ENCODE measurements at places on chromosomes 7 and 10.

DNA sequence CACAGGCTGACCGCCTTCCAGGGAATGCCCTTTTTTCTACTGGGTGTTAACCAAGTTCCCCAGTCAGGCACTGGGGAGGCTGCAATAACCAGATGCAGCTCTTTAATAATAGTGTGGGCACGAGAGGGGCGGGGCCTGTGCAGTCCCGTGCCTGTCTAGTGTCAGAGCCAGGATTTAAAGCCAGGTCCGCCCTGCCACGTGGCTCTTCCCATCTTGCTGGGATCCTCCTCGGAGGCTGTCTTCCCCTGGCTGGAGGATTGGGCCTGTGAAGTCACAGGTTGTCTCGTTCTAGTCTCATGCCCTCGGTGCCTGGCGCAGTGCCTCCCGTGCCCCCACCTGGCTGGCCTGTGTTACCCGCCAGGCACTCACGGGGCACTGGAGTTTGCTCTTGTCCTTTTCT is 25.2 kb downstream of the TMEM120A start:
- DNase-seq: no peak

DNA sequence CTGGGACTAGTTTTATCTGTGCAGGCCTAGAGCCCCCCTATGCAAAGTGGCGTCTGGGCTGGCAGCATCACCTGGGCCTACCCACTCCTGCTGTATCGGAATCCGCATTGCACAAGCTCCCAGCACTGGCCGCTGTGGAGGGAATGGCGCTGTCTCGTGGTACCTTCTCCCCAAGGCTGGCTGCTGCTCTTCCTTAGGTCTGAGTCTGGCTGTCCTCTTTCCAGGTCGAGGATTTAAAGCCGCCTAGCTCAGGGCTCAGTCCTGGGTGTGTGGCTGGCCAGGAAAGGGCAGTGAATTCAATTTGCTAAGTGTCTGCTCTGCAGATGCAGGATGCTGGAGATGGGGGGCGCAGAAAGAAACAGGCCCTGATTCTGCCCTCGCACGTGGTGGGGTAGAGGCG is 44.7 kb downstream of the MGMT start:
- no peak for DNase-seq

DNA sequence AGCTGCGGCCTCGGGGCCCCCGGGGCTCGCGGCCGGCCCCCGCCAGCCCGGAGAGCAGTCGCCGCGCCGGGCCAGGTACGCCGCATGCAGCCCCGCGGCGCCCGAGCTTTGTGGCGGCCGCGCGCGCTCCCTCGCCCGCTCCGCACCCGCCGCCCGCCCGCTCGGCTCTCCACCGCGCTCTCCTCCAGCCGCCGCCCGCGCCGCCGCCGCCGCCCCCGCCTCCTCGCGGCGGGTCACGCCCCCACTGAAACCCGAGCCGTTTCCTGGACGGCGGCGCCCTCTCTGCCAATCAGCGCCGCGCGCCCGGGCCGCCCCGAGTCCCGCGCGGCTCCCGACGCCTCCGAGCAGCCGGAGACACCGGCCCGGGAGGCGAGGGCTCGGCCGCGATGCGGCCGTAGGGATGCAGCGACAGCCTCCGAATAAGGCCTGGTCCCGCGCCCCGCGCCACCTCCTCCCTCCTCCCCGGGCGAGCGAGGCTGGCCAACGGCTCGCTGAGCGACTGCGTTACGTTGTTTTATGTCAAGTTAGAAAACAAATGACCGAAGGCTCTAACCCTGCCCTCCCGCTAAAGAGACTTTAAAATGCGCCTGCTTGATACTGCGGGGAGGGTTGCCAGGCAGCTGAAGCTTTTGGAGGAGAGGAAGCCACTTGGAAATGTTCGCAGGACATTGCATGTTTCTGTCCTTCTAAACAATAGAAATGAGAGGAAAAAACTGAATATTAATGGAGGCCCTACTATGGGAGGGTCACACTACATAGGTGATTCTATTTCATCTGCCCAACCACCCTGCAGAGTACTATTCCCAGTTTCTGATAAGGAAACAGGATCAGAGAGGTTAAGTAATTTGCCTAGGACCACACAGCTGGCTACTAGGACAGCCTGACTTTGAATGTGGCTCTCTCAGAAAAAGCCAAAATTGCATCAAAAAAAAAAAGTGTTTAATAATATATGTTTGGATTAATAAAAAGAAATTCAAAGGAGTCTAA is at the start of gene FGFR2:
Gene FGFR2 (minus strand): TSS at position 182 of the 987 bp plus-strand sequence. CDS start 4,627 bp downstream, outside the sequence.
- DNase-seq: peak; percentile 58

DNA sequence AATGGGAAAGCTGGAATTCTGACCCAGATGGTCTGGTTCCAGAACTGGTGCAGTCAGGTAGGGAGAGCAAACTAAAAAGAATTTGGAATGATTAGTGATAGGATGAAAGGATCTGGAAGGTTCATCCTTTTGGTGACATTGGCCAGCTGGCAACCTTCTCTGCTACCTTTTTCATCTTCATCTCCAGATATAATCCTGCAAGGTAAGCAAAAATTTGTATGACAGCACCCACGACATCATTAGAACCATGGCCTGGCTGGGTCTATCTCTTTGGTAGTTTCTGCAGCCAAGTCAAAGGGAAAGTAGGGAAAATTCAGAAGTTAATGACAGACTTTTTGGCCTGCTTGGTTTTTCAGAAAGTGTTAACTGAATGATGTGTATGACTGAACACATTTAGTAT is 188.9 kb upstream of the MALRD1 start:
- DNase-seq: no peak

DNA sequence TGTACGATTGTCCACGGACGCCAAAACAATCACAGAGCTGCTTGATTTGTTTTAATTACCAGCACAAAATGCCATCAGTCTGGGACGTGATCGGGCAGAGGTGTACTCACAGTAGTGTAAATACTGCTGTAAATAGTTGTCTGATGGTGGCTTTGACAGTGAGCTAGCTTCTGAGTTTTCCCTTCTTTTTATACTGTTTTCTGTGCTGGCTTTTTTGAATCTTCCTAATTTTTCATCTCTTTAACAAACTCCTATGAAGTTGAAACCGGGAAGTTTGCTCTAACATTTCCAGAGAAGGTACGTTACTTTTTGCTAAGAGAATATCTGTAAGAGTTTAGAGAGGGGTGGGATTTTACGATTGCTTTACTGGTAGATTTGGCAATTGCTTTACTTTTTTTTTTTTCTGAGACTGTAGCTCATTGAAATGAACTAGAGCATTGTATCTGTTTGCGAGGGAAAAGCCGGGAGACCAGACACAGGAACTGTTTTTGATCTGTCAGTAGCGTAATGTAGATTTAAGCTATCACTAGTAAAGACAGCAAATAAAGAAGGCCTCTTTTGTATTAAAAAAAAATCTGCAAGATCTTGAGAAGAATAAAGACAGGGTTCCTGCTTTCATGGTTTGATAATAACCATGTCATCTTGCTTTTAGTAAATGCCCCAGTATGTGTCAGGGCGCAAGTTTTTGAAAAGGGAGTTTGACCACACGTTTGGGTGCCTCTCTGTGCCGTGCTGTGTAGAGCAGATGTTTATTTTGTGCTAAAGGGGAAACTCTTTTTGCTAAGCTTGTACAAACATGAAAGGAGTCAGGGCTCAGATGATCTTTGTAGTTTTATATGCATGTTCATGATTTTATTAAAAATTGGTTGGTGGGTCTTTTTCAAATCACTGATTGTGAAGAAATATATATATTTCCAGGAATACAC is 712 bp downstream of the FOXP2 start:
- no peak for DNase-seq

- peak; percentile 33 for DNase-seq
Observed at GRCh38 chr7:146090023-146090645, 26.5 kb upstream of the CNTNAP2 start.

- DNase-seq: no peak
Observed at GRCh38 chr10:50231515-50232260, 19.6 kb downstream of the ASAH2 start.

- DNase-seq: no peak
Observed at GRCh38 chr7:94333810-94334209, 60.9 kb upstream of the COL1A2 start.

DNA sequence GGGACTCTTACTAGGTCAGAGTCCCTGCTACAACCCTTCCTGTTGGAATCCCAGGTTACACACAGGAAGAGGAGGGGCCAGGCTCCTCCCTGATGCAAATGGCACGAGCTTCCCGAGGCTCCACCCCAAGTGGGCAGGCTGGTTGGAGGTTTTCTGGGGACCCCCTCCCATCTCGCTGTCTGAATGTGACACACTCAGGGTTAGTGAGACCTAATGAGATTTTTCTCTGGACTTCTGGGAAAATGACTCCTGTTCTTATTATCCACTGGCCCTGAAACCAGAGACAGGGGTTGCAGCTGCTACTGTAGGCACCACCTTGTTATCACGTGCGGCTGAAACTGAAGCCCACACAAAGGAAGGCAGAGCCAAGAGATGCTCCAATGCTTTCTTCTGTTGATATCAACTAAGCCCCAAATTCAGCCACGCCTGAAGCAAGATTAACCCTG is 103.3 kb downstream of the FAM107B start:
- no peak for DNase-seq

DNA sequence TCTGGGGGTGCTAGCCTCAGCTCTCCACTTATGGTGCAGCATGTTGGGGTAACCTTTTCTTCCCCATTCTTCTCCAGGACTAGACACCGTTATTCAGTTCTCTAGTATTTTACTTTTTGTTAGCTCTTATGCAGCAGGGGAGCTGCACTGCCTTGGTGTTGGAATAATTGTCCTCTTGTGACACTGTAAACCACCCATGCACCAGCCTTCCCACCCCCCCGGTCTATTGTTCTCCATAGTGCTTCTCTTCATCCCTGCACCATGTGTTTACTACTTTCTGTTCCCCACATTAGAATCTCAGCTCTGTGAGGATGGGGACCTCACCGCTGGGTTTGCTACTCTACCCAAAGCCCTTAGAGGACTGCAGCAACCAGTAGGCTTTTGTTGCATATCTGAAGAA is 230.7 kb downstream of the RPS24 start:
- DNase-seq: no peak

- DNase-seq: no peak
Observed at GRCh38 chr10:17235136-17235535, 7.1 kb downstream of the VIM start.

- no peak for DNase-seq
Observed at GRCh38 chr10:128007971-128008370, 101.1 kb downstream of the PTPRE start.

DNA sequence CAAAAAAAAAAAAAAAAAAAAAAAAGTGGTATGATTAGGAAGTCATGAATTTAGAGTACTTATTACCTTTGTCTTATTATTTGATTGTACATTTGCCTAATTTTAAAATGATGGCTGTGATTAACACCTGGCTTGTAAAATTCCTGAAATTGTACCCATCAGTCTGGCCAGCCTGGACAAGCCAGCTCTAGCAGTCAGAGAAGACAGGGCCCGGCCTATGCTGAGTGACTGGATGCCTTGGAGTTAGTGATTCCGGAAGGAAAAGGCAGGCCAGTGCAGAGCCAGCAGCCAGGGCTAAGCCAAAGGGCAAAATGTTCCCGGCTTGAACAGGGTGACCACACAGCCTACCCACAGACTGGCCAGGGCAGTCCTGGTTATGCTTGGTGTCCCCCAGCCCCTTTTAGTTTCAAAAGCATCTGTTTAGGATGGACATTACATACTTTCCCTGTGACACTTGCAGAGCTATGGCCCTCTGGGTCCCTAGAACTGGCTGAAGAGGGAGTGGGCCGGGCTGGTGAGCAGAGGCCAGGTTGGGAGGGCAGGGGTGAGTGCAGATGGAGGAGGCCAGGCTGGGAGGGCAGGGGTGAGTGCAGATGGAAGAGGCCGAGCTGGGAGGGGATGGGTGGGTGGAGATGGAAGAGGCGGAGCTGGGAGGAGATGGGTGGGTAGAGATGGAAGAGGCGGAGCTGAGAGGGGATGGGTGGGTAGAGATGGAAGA is 61.7 kb downstream of the PROSER2 start:
- no peak for DNase-seq

DNA sequence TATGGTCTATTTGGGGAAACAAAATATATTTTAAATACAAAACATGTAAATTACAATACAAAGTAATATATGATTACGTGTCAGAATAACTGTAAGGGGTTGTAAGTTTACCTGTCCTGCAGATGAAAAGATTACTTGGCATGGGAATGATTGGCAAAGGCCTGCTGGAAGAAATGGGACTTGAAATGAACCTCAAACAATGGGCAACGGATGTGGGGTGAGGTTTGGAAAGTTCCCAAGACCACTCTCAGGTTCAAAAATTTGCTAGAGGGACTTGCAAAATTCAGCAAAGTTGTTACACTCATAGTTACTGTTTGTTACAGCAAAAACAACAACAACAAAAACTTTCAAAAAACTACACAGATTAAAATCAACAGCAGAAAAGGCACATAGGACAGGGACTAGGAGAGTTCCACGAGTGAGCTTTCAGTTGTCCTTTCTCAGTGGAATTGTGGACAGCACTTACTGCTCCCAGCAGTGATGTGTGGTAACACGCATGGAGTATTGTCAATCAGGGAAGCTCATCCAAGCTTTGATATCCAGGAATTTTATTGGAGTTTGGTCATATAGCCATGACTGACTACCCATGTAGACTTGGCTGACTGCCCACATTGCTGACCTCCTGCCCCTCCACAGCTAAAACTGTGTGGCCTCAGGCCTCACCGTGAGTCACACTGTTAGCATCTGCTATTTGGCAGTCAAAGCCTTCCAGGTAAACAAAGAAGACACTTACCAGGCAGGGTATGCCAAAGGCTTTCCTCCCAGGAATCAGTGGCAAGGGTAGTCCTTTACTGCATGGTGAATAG is 43.8 kb downstream of the EXOC6 start:
- DNase-seq: no peak

GRCh38 chr7:88668591-88668990 is 90.9 kb upstream of the ZNF804B start:
- no peak for DNase-seq

DNA sequence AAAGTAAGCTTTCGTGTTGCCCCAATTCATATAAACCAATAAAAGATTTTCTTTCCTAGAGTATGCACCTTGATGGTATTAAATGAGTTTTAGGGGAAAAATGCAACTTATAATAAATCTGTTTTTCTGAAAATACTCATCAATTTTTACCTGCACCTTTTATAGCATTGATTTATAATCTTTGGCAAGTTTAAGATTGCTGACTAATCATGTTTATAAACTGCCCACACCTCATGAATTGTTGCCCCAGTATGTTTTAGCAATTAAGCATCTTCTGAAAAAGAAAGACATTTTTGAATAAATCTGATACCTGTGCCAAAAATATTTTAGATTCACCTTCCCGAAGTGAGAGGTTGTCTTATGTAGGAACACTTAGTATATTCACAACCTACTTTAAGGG is 420.0 kb downstream of the THSD7A start:
- DNase-seq: no peak

DNA sequence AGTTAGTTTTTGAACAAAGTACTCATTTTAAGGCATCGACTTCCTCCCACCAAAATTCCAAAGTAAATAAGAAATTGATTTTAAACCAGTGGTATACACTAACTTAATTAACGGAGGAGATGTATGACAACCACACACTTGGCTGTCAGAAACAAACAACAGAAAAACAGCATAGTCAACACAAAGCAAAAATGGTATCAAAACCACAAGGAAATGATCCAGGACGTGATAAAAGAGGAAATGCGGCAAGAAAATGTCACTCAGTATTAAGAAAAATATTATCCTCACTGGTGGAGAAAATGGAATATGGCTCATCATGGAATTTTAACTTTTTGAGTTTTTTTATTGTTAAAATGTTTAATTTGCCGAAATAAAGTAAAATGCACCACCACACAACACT is 17.5 kb downstream of the KIAA1549 start:
- DNase-seq: no peak

- DNase-seq: no peak
Observed at GRCh38 chr10:113047963-113048781, 98.1 kb downstream of the TCF7L2 start.
